Mesothelial cell of epicardium (in vitro differentiated cells): ENCODE measurements at places on chromosomes 1 and 21. TPM values are rescaled to one million over a fixed set of nuclear protein-coding genes. Genes with fewer than 3 reads are reported as not detected.

- no peak for DNase-seq
These were observed 673 bp downstream of the PIK3C2B start for GRCh38 chr1:204493984-204494280.

Gene FAM110D
- total RNA-seq, result 0.58 to 0.84 TPM (median 0.69 TPM) in 3 replicates

Gene SAMD11
- total RNA-seq, result 303 to 325 TPM (median 313 TPM) in 3 replicates

DNA sequence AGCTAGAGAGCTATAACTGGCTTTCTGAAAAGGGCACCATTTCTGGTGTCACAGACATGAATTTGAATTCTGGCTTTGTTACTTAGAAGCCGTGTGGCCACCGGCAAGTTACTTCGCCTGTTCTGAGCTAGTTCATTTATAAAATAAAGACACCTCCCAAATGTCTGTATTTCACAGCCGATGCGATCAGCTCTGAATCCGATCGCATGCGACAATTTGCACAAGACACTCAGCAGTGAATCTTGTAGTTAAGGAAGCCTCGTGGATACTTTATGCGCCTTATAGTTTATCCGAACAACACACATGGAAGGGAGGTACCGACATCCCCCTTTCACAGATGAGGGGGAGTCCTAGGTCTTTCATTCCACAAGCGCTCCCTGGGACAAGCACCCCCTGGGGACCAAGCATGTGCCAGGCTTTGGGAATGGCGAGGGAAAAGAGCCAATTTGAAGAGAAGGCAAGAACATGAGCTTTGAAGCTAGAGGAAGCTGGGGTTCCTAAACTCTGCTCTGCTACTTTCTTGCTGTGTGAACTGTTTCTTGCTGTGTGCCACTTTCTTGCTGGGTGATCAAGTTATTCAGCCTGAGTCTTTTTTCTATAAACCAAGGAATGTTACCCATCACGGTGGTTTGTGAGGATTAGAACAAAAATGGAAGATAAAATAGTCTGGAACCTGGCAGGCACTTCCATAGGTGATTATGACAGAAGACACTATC lies 3.9 kb downstream of the ID3 start:
- no peak for DNase-seq

- DNase-seq, result no peak
These were observed 136.8 kb downstream of the TYW3 start for GRCh38 chr1:74869702-74870101.

GRCh38 chr1:150789396-150789795 lies 18.7 kb downstream of the CTSK start:
- DNase-seq, result no peak

GRCh38 chr1:92465256-92465647 lies 21.5 kb downstream of the GFI1 start:
- no peak for DNase-seq

DNA sequence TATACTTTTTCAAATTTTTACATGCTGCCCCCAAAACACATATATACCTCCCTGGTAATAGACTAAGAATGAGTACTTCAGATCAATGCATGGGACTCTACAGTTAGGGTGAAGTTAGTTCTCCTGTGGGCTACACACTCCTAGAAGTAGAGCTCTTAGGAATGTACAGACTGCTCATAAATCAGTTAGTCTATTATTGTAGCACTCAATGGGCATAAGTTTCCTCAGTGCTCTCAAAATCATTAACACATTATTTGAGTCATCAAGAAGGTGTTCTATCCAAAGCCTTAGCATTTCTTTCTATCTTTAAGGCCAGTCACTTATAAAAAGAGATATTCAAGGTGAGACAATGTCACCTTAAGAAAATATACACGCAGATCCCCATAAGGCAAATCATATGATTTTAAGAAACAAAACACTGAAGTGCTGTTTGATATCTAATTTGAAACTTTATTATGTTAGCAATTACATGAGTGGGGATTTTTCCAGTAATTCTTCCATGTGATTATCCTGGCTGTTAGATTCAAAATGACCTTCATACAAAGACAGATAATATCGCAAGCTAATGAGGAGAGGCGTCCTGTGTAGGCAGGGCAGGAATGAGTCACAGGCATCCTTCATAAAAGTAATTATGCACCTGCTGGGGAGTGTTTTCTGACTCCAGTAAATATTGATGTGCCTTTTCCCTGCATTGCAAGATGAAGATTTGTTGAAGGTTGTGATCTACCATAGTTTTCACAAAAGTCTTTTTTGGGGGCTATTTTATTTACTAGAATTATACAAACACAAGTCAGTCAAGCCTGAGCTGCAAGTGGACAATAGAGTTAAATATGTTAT lies 167.2 kb upstream of the ATP1B1 start:
- DNase-seq, result no peak
